ENCODE measurements at places on chromosomes 3 and 15.

GRCh38 chr15:90705212-90705611 lies 11.9 kb upstream of the BLM start:
- no peak for DNase-seq

GRCh38 chr3:174863488-174863887 lies 4.4 kb downstream of the NAALADL2 start:
- no peak for DNase-seq

DNA sequence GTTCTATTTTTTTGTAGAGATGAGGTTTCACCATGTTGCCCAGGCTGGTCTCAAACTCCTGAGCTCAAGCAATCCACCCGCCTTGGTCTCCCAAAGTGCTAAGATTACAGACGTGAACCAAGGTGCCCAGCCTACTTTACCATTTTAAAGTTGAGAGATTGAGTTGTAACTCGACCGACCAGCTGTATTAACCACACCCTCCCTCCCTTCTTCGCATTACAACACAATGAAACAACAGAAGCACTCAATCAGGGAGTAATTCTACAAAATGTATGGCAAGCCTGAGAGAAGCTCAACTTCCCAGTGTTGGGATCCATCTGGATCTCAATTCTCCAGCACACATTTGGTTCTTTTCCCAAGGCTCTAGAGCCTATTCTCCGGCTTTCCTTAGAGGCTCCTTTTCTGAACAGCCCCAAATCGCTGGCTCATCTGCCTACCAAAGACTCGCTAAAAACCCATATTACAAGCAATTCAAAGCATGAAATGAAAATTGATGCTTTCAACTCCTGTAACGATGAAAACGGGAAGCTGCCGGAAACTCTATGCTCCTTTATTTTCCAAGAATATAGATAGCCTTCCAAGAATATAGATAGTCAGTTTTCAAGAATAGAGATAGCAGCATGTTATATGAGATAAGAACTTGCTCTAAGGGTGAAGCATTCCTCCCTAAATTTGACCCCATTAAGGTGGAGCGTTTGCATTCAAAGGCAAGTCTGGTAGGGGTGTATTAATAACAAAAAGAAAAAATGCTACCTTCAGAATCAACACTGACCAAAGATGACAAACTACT lies 450.9 kb downstream of the MAGI1 start:
- DNase-seq, result no peak

DNA sequence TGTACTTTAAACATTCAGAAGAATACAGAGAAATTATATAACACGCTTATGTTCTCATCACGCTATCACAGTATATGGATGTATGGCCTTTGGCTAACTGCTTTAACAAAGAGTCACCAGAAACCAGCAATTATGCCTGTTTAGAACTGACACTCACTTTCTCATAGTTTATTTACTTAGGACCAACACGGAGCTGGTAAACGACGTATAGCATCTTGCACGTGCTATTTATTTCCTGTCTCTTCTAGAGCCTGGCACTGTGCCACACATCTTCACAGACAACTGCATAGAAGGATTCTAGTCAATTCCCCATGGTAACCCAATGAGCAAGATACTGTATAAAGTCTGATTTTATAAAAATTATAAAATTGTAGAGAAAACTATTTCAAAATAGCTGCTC lies 43.6 kb downstream of the TBC1D2B start:
- DNase-seq, result no peak

- DNase-seq, result peak; percentile 63
Observed at GRCh38 chr15:68054628-68055223, 611 bp downstream of the PIAS1 start.

GRCh38 chr15:100918034-100918689 lies 995 bp upstream of the LRRK1 start:
- peak; percentile 84 for DNase-seq

GRCh38 chr15:25875566-25875965 lies 12.4 kb upstream of the ATP10A start:
- no peak for DNase-seq

DNA sequence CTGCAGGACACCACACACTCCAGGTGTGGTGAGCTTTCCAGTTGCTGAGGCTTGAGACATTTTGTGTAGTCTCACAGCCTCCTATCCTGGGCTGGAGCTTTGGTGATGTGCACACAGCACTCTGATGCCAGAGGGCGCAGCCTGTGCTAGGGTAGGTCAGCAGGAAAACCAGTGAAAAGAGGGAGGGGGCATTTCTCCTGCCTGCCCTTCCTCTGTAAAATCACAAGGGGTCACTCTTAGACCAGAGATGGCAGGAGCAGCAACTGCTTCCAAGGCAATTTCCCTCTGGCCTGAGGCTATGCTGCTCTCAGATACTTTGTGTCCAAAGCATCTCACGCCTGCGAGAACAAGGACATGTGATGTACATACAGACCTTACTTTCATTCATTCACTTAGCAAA lies 16.5 kb upstream of the MUSTN1 start:
- peak; percentile 29 for DNase-seq

DNA sequence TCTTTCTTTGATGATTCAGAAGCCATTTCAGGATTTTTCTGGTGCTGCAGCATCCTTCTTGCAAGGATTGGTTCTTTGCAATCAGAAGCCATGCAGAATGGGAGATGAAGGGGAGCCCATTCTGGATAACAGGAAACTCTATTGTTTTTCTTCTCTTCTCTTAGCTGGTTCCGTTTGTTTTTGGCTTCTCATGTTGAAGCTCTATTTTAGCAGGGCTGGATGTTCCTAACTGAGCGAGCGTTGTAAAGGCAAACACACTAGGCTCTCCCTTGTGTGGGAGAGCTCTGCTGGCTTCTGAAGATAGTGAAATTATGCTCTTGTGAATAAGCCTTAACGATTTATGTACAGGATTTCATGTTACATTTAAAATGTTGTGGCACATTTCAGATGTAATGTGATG lies 8.3 kb downstream of the CACNA1D start:
- DNase-seq, result no peak

DNA sequence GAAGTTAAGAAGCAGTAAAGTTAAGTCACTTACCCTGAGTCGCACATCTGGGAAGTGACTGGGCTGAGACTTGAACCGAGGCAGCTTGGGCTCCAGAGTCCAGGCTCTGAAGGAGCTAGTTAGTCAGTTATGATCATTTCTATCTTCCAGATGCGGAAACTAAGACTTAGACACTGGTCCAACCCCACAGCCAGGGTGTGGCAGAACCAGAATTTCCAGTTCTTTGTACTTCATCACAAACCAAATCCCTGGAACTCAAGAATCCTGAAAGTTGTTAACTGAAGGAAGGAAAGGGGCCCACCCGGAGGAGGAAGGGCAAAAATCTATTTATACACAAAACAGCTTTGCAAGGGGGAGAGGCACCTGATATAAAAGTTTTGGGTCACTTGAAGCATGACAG lies 389.9 kb downstream of the SHQ1 start:
- no peak for DNase-seq

GRCh38 chr3:131480116-131480515 lies 22.7 kb downstream of the MRPL3 start:
- no peak for DNase-seq

- no peak for DNase-seq
Observed at GRCh38 chr3:11640009-11640673, 3.6 kb downstream of the VGLL4 start.

DNA sequence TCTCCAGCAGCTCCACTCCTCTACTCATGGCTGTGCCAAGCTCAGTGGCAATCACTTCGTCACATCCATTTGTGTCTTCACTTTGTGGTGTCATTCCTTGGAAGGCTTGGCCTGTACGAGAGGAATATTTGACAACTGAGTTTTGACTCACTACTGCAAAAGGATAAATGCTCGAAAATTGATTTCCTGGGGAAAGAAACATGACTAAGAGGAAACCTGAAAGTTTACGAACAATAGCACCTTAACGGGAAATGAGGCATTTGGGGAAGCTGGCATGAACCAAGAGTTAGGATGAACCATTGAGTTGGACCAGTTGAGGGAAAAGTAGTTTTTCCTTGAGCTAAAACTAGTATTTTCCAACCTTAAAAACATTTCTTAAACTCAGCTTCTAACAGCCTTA lies 74.2 kb upstream of the ABHD17C start:
- no peak for DNase-seq

DNA sequence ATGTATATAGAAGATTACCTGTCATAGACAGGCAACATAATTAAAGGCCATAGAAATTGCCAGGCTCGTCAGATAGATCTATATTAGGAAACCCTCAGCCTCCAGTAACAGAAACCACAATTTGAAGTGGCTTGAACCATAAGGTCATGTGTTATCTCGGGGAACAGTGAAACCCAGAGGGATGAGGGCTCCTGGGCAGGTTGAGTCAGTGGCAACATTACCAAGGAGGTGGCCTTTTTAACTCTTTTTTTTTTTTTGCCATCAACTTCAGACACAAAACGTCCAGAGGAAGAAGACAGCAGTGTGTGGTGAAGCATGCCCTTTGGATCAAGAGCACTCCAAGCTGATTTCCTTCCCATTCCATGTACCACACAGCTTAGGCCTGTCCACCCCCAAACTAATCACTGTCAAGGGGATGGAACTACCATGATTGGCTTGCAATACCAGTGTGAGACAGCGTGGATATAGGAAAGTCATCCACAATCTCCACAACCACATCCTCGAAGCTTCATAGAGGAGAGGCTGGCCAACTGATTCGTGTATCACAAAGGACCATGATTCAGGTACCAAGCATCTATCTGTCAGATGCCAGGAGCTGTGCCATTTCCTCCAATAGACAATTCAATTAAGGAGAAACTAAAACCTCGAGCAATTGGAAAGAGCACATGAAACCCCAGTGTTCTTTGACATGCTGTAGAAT lies 999 bp upstream of the KIF7 start:
- DNase-seq, result no peak

DNA sequence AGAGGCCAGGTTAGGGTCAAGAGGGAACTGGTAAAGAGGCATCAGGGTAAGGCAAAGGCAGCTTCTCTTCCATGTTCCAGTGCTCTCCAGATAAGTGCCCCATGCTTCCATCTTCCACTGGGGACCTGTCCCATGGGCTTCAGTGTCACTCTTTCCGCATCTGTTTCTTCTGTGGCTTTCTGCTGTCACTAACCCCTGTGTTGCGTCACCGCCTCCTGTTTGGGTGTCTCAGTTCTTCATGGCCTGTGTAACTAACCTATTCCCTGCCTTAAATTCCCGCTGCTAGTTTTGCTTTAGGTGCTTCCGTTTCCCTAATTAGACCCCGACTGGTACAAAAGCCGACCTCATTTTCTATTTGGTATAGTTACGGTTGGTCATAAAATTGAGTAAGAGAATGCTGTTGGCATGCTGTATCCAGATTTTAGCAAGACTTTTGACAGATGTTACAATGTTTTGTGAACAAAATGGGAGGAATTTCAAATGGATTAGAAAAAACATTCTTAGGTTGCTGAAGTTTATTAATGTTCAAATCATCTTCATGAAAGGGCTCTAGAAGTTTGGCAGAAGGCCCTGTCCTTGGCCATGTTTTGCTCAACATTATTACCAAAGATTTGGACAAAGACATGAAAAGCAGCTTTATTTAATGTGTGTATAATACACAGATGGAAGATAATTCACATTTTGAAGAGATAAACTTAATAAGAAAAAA lies 245.3 kb downstream of the BBX start:
- no peak for DNase-seq

DNA sequence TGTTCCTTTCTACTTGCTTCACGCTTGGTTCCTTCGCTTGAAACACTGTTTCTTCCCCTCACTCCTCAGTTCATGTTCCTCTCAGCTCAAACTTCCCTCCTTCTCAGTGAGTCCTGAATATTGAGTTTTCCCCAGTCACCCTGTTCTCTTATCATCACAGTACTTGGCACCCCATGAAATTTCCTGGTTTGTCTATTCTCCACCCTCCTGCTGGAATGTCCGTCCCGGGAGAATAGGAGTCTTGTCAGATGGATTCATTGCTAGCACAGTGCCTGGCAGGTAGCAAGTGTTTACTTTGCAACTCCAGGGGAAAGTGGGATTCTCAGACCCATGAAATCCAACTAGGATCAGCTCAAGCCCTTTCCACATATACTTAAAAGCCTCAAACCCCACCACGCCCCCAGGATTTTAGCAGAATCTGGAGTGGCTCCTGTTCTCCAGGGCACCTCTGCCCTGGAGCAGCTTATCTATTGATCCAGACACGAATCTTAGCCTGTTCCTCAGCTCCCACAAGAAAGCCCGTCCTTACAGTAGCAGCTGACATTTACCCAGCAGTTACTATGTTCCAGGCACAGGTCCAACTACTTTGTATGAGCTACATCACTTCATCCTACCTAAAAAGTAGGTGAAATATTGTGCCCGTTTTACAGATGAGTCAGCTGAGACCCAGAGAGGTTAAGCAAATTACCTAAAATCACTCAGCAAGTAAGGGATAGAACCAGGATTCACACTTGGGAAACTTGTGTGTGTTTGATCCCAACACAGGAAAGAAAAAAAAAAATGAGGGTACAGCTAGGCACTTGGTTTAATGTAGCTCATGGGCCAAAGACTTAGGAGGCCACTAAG lies 36.8 kb upstream of the MAP3K13 start:
- DNase-seq, result no peak

DNA sequence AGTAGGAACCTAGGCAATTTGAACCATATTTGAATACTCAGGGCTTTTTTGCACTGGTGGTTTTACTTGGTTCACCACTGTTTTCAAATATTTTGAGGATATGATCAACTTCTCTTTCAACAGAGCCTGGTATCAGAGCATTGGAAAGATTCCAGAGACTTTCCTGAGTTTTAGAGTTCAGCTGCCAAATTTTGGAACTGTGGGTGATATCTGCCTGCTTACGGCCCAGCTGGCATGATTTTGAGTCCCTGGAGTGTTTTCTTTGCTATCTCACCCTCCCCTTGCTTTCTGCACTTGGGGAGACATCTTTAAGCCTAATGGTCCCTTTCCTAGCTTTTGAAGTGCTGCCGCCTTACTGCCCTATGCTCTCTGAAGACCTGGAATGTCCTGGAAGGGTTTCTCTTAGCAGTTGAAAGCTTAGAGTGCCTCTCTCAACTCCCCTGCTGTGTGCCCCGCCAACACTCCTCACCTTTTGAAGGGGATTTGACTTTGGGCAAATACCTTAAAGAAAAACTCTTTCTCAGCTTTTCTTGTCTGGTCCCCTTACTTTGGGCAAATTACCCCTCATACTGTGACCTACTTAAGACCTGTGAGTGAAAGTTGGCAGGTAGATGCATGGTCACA lies 539.1 kb downstream of the MFSD1 start:
- DNase-seq, result no peak

Data from stimulated activated CD8-positive, alpha-beta memory T cell treated with anti-CD3 and anti-CD28 coated beads, Interleukin-4, amount 100 ng/mL, for 48 hours (primary cell).